Heart right ventricle (tissue), 16 donors: ENCODE measurements at places on chromosomes 3 and 15.

GRCh38 chr3:71072287-71072686, 511.2 kb downstream of the FOXP1 start:
- H3K36me3 ChIP-seq: no peaks in the 10 kb centered on the region
- H3K4me1 ChIP-seq: peaks cover 55% of the 10 kb centered on the region
- H3K27me3 ChIP-seq: no peaks in the 10 kb centered on the region
- H3K27ac ChIP-seq: no peak overlapping the region
- H3K4me3 ChIP-seq: no peak overlapping the region

DNA sequence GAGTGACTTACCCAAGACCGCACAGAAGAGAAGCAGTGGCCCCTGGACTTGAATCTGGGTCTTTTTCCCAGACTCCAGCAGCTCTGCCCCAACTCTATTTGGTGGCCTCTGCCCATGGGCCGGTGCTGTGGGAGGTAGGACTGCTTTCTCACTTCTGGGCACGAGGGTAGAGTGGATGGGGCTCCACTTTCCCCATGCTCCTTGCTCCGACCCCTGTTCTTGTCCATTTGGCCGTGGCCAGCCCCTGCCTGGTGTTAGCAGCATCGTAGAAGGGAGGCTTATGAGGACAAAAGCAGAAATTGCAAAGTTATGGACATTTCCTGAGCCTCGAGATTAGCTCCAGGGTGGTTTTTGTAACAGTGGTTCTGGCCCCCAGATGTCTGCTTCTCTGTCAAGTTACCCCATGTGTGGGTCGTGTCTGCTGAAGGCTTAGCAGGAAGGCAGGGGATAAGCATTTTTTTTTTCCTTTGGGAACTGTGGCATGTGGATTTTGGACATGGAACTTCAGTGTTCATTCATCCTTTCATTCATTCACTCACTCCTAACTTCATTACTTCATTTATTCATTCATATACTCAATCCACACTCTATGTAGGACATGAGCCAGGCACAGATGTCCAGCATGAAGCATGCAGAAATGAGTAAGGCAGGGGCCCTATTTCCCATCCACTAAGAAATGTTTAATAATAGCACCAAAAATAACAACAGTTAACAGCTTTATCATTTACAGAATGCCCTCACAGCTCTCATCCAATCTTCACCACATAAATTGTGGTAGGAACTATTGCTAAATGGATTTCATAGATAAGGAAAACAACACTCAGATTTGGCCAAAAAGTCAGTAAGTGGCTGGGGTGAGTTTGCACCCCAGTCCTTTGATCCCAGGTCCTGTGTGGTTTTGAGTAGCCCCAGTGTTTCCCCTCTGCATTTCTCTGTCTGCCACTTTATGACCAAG, 180.5 kb downstream of the OPA1 start:
- no peak overlapping the region for H3K4me3 ChIP-seq
- DNase-seq: no peak
- peaks cover 40% of the 10 kb centered on the region for H3K27me3 ChIP-seq
- H3K36me3 ChIP-seq: no peaks in the 10 kb centered on the region
- no peaks in the 10 kb centered on the region for H3K4me1 ChIP-seq

DNA sequence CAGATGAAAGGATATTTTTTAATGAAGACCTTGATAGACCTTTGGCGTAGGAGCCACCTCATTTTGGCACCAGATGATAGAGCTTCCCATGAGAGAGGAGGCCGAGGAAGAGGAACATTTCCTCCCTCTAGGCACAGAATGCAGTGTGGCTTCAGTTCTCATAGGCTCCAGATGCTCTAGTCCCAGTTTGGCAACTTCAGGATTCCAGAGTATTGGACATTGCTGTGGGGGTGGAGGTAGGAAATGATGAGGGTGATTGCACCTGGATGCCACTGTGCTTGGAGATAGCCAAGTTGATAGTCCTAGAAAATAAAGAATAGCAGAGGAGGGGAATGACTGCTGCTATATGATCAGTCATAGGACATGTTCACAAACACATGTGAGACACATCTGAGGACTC, 58.3 kb upstream of the KY start:
- H3K4me3 ChIP-seq: no peak overlapping the region
- H3K4me1 ChIP-seq: peaks cover 6% of the 10 kb centered on the region
- no peaks in the 10 kb centered on the region for H3K36me3 ChIP-seq
- no peak overlapping the region for H3K27ac ChIP-seq

DNA sequence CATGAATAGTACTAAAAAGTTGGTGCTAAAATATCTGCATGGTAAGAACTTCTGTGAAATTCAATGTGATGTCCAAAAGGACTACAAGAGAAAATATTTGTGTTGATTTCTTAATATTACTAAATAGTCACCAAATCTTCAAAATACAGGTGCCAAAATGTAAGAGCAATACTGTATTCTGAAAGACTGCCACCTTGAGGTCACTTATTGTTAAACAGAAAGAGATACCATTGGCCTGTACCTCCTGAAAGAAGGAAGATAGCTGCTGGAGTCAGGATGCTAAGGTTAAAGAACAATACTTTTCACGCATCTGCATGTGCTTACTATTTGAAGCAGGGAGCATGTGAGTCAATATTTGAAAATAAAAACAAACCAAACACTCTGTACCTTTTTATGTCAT, 72.0 kb upstream of the LSAMP start:
- no peak for DNase-seq
- no peaks in the 10 kb centered on the region for H3K36me3 ChIP-seq
- H3K4me3 ChIP-seq: no peak overlapping the region
- H3K27me3 ChIP-seq: no peaks in the 10 kb centered on the region
- no peaks in the 10 kb centered on the region for H3K4me1 ChIP-seq

- H3K36me3 ChIP-seq: peaks cover 36% of the 10 kb centered on the region
- no peaks in the 10 kb centered on the region for H3K27me3 ChIP-seq
- no peak overlapping the region for H3K4me3 ChIP-seq
- DNase-seq: no peak
- H3K4me1 ChIP-seq: peaks cover 45% of the 10 kb centered on the region
Measured at GRCh38 chr3:159886050-159886449, 102.6 kb upstream of the IL12A start.

GRCh38 chr15:100968050-100968966, 49.2 kb downstream of the LRRK1 start:
- no peak for DNase-seq
- peaks cover 5% of the 10 kb centered on the region for H3K27me3 ChIP-seq
- no peaks in the 10 kb centered on the region for H3K36me3 ChIP-seq
- H3K4me3 ChIP-seq: no peak overlapping the region
- no peaks in the 10 kb centered on the region for H3K4me1 ChIP-seq
- H3K27ac ChIP-seq: no peak overlapping the region

- H3K36me3 ChIP-seq: no peaks in the 10 kb centered on the region
- no peak overlapping the region for H3K4me3 ChIP-seq
- H3K27me3 ChIP-seq: no peaks in the 10 kb centered on the region
Measured at GRCh38 chr3:159865041-159865579, 123.5 kb upstream of the IL12A start.

GRCh38 chr3:13092621-13093617, 19.7 kb upstream of the IQSEC1 start:
- no peaks in the 10 kb centered on the region for H3K27me3 ChIP-seq
- H3K27ac ChIP-seq: no peak overlapping the region
- H3K4me3 ChIP-seq: no peak overlapping the region

DNA sequence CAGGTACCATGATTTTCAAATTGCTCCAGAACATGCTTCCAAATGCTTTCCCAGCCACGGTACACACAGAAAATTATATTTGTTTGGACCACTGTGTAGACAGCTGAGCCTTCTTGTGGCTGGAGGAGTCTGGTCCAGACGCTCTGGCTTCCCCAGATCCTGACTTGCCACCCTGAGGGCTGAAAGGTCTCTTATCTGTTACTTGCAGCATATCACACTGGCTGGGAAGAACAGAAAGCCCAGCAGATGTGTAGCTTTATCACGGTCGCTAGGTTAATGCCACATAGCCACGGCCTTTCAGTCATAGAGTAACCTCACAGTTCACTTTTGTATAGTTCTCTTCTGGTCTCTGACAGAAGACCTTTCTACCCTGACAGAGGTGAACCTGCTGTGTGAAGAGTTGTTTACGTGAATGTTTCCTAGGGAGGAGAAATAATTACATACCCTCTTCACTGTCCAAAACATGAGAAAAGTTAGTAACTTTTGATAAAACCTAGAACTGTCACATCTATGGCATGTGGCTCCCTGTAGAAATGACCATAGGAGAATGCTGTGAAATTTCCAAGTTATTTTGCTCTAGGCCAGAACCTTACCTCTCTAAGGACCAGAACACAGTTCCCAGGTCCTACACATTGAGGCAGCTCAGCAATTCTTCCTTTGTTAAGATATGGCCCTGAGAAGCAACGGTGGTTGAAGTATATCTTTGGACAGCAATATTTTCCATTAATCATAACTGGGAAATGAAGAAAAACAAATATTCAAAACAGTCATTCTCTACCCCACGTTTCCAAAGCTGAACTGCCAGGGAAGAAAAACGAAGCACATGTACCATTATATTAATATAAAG, 15.8 kb upstream of the STIMATE start:
- H3K4me1 ChIP-seq: no peaks in the 10 kb centered on the region
- H3K36me3 ChIP-seq: no peaks in the 10 kb centered on the region
- H3K27me3 ChIP-seq: no peaks in the 10 kb centered on the region
- no peak overlapping the region for H3K4me3 ChIP-seq

DNA sequence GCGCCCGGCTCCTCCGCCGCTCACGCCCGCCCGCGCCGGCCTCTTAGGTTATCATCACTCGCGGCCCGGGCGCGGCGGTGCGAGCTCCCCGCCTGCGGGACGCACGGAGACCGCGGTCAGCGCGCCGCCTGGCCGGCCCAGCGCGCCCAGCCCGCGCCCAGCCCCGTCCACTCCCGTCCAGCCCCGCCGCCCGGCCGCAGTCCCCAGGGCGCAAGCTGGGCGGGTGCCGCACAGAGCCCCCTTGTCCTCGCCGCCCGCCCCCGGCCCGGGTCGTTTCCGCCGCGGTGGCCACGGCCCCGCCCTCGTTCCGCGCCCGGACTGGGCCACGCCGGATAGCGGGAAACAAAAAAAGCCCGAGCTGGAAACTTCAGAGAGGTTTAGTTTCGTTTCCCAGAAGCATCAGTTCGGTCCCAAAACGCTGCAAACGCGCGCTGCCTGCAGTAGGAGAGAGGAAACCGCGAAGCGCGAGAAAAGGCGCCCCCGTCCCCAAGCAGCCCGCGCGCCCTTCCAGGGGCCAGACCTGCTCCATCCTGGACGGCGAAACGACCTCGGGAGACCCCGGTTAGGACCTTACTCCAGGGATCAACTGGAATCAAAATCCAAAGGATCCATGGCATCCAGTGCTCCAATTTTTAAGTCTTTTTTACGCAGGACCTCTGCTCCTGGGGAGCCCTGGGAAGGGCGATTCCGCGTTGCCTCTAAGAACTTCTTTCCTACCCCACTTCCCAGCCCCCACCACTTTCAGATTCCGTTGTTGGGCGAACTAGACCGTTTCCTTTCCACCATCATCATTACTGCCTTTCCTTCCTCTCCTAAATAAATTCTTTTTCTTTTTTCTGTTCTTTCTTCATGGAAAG, at the start of gene ATP10A:
ATP10A (minus strand) TSS at position 217 of the 857 bp plus-strand sequence. CDS start 231 bp downstream, outside the sequence.
- H3K27me3 ChIP-seq: peaks cover 53% of the 10 kb centered on the region
- H3K27ac ChIP-seq: peak within 1 kb of the TSS; percentile 59
- no peaks in the 10 kb centered on the region for H3K36me3 ChIP-seq
- H3K4me3 ChIP-seq: peak within 1 kb of the TSS; percentile 61
- peak; percentile 44 for DNase-seq

- DNase-seq: no peak
- no peaks in the 10 kb centered on the region for H3K27me3 ChIP-seq
- H3K4me3 ChIP-seq: no peak overlapping the region
- no peaks in the 10 kb centered on the region for H3K4me1 ChIP-seq
Measured at GRCh38 chr3:97662762-97663161, 101.8 kb upstream of the ARL6 start.
